Glutamatergic neuron (in vitro differentiated cells): ENCODE measurements at places on chromosomes 13 and 19. TPM values are rescaled to one million over a fixed set of nuclear protein-coding genes. Genes with fewer than 3 reads are reported as not detected.

Gene SIGLECL1
- not detected for total RNA-seq

Gene LPAR2
- total RNA-seq: 364 TPM

Gene CEACAM6
- 0.20 TPM for total RNA-seq

Gene ZNF177
- 6.7 TPM for total RNA-seq

DNA sequence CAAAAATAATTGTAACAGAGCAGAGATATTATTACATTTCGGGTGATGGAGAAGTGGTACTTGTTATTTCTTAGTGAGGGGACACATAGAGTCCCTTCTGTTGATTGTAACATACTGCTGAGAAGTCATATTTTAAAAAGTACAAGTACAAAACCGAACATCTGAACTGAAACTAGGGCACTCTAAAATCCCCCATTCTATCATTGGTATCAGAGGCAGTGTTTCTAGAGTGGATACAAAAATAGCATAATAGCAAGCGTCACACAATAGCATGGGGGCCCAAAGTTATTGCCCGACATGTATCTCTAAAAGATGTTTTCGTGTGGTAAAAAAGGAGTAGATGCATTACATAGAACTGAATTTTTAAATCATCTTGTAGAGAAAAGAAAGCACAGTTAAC lies 502.1 kb upstream of the SLC10A2 start:
- no peaks in the 10 kb centered on the region for H3K27me3 ChIP-seq
- H3K27ac ChIP-seq: no peak overlapping the region
- no peak for DNase-seq
- no peaks in the 10 kb centered on the region for H3K36me3 ChIP-seq

- H3K27me3 ChIP-seq: no peaks in the 10 kb centered on the region
- peaks cover 27% of the 10 kb centered on the region for H3K36me3 ChIP-seq
- H3K27ac ChIP-seq: no peak overlapping the region
- no peak for DNase-seq
- H3K4me3 ChIP-seq: no peak overlapping the region
Measured at GRCh38 chr13:77113496-77113895, 86.5 kb upstream of the FBXL3 start.

- H3K27ac ChIP-seq: peak overlapping the region; percentile 15
- peaks cover 16% of the 10 kb centered on the region for H3K27me3 ChIP-seq
- DNase-seq: no peak
- peak overlapping the region; percentile 34 for H3K4me3 ChIP-seq
- peaks cover 49% of the 10 kb centered on the region for H3K4me1 ChIP-seq
Measured at GRCh38 chr19:47106821-47107201, 6.8 kb downstream of the ZC3H4 start.

DNA sequence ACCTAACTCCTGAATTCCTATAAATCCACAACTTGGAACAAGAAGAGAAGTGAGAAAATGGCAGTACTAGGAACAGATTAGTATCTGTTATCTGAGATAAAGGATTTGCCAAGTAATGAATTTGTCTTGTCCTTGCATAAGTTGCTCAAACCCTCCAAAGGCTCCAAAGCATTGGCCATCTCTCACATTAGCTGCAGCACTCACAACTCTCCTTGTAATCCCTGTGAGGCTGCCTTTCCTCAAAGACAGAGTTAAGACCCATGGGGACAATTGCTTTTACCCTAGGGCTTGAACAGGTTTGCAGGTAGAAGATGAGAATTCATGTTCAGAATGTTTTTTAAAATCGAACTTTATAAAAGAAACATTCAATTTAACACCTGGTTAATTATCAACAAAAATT lies 1702.2 kb downstream of the EFNB2 start:
- H3K4me1 ChIP-seq: peaks cover 15% of the 10 kb centered on the region
- H3K4me3 ChIP-seq: no peak overlapping the region
- no peaks in the 10 kb centered on the region for H3K27me3 ChIP-seq
- no peak overlapping the region for H3K27ac ChIP-seq

DNA sequence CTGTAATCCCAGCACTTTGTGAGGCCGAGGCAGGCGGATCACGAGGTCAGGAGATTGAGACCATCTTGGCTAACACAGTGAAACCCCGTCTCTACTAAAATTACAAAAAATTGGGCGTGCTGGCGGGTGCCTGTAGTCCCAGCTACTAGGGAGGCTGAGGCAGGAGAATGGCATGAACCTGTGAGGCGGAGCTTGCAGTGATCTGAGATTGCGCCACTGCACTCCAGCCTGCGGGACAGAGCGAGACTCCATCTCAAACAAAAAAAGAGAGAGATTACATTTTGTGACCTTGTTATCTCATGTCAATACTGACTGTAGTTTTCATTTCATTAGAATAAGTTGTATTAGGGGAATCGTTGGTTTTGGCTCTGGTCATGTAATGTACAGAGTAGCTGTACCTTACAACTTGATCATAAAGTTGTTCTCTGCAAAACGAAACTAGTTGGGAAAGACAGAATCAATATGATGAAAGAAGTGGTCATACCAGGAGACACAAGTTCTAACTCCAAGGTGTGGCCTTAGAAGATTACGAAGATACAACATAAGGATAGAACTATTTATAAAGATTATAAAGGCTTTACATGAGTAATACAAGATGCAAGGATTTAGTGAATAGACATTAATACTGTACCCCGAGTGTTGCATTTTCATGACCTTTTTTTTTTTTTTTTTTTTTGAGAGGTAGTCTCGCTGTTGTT lies 15.3 kb downstream of the TMEM38A start:
- peaks cover 8% of the 10 kb centered on the region for H3K36me3 ChIP-seq
- H3K27ac ChIP-seq: no peak overlapping the region

- no peaks in the 10 kb centered on the region for H3K36me3 ChIP-seq
- H3K27me3 ChIP-seq: peaks cover 6% of the 10 kb centered on the region
- H3K27ac ChIP-seq: peak overlapping the region; percentile 92
- peak; percentile 35 for DNase-seq
Measured at GRCh38 chr13:93227280-93227877, 772 bp downstream of the GPC6 start.

DNA sequence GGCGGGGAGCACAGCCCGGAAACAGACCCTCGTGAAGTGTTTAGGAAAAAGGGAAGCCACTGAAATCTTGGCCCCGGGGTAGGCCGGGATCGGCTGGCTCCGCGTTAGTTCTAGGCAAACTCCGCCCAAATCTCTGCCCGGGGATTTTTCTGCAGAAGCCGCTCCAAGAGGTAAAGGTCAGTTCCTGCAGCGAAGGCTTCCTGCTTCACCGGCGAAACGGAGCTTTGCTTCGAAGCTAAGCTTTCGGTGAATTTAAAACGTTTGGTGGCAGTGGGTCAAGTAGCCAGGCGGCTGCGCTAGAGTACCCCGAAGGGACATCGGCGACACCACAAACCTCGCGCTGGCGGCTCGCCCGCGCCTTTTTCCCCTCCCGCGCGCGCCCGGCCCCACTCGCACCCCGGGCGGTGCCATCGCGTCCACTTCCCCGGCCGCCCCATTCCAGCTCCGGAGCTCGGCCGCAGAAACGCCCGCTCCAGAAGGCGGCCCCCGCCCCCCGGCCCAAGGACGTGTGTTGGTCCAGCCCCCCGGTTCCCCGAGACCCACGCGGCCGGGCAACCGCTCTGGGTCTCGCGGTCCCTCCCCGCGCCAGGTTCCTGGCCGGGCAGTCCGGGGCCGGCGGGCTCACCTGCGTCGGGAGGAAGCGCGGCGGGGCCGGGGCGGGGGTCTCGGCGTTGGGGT lies 441 bp downstream of the GJB2 start:
- peak overlapping the region; percentile 69 for H3K4me3 ChIP-seq
- no peak for DNase-seq
- H3K27ac ChIP-seq: no peak overlapping the region
- peaks cover 18% of the 10 kb centered on the region for H3K27me3 ChIP-seq
- peaks cover 2% of the 10 kb centered on the region for H3K4me1 ChIP-seq

GRCh38 chr19:37519890-37520289 lies 13.2 kb downstream of the ZNF793 start:
- H3K4me3 ChIP-seq: no peak overlapping the region
- DNase-seq: no peak
- peaks cover 34% of the 10 kb centered on the region for H3K36me3 ChIP-seq
- no peaks in the 10 kb centered on the region for H3K4me1 ChIP-seq
- no peak overlapping the region for H3K27ac ChIP-seq

DNA sequence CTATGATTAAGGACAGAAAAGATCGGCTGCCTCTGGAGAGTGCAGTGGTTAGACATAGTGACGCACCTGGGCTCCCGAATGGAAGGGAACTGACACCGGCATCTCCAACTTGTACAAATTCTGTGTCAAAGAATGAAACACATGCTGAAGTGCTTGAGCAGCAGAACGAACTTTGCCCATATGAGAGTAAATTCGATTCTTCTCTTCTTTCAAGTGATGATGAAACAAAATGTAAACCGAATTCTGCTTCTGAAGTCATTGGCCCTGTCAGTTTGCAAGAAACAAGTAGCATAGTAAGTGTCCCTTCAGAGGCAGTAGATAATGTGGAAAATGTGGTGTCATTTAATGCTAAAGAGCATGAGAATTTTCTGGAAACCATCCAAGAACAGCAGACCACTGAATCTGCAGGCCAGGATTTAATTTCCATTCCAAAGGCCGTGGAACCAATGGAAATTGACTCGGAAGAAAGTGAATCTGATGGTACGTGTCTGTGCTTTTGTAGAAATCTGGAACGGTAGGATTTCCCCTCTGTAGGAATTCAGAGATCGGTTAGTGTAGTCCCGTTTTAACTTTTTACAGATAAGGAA lies 16.9 kb downstream of the ERCC5 start:
- H3K4me3 ChIP-seq: no peak overlapping the region
- peaks cover 3% of the 10 kb centered on the region for H3K27me3 ChIP-seq

DNA sequence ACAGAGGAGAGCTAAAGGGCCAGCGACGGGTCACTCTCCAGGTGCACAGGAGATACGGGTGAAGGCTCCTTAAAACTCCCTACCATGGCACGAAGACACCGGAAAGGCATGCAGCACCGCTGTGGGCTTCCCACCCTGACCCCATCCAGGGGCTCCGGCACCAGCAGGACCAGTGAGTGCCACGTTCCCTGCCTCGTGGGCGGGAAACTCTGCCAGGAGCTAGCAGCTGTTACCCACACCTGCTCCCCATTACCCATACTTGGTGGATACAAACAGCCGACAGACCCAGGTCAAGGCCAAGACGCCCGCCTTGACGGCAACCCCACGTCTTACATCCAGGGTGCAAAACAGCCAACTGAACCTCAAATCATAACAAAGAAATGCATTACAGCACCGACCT lies 56.7 kb downstream of the GNG7 start:
- DNase-seq: no peak
- H3K4me1 ChIP-seq: peaks cover 2% of the 10 kb centered on the region
- peak overlapping the region; percentile 35 for H3K4me3 ChIP-seq
- H3K36me3 ChIP-seq: no peaks in the 10 kb centered on the region
- no peak overlapping the region for H3K27ac ChIP-seq

- no peaks in the 10 kb centered on the region for H3K36me3 ChIP-seq
- peak overlapping the region; percentile 99 for H3K27ac ChIP-seq
- DNase-seq: no peak
- peaks cover 10% of the 10 kb centered on the region for H3K27me3 ChIP-seq
- H3K4me3 ChIP-seq: peak overlapping the region; percentile 91
Measured at GRCh38 chr13:33541962-33542308, 256.4 kb upstream of the STARD13 start.

DNA sequence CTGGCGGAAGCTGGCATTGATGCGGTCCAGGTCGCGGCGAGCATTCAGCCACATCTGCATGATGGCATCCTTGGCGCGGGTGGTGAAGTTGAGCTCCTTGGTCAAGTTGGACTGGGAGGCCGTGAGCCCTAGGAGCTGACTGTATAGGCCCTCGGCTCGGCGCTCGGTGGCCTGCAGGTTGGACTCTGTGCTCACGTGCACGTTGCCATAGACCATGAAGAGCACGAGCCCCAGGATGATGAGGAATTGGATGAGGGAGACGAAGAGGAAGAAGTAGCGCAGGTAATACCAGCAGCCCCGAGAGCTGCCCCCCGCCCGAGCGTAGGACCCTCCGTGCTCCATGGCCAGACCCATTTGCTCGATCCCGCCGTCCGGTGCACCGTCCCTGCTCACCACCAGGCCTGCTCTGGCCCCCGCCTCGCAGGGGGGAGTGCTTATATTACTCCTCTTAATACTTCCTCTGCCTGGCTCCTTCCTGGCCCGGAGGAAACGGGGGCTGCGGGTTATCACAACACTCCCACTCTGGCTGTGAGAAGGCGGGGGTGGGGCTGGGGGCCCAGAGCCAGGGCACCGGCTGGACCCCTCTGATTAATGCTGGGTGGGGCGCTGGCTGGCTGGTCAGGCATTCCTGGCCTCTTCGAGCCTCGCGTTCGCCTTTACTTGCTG lies at the start of gene PLVAP:
Gene PLVAP, minus strand, starts transcription at position 408 of the 666 bp plus-strand sequence. Its CDS starts 54 bp downstream, at position 354.
- H3K4me3 ChIP-seq: no peak within 1 kb of the TSS
- H3K36me3 ChIP-seq: no peaks in the 10 kb centered on the region
- H3K27ac ChIP-seq: no peak within 1 kb of the TSS
- H3K4me1 ChIP-seq: no peaks in the 10 kb centered on the region
